Glomerular endothelial cell (primary cell): ENCODE measurements at places on chromosomes 16 and 17.

GRCh38 chr16:10465821-10466220 is 80.0 kb downstream of the ATF7IP2 start:
- no peak for DNase-seq

DNA sequence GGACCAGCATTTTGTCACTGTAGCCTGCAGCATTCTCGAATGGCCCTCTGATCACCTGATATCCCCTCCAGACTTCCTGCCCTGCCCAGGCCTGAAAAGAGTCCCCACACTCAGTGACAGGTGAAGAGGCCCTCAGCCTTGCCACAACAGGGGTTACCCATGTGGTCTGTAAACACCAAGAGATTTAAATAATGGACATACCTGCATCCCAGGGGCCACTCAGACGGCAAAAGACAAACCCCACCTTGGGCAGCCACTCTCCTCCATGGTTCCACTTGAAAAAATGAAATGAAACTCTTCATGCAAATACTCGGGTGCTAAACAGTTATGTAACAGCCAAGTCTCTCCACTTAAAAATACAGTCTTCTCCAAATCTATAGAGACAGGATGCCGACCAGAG is 22.9 kb upstream of the PECAM1 start:
- no peak for DNase-seq

- DNase-seq, result no peak
These were observed 22.1 kb downstream of the CIBAR2 start for GRCh38 chr16:85090181-85090580.

GRCh38 chr16:9647981-9648701 is 534.1 kb downstream of the GRIN2A start:
- no peak for DNase-seq

- DNase-seq, result no peak
These were observed 55.1 kb upstream of the CORO6 start for GRCh38 chr17:29677824-29678223.

DNA sequence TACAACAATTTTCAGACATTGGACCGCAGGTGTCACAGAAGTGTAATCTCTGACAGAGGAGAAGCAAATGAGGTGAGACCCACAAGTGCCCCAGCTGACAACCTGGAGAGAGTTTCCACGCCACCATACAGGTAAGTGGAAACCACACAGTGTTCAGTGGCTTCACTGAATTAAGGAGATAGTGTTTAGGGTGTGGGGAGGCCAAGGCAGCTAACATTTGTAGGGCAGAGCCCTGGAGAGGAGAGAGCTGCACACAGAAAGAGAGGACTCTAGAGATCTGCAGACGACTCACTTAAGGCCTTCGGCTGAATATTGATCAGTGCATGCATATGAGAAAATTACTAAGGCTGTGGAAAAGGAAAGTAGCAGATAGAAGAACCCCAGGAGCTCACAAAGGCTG is 228.9 kb upstream of the TNRC6C start:
- DNase-seq, result no peak

DNA sequence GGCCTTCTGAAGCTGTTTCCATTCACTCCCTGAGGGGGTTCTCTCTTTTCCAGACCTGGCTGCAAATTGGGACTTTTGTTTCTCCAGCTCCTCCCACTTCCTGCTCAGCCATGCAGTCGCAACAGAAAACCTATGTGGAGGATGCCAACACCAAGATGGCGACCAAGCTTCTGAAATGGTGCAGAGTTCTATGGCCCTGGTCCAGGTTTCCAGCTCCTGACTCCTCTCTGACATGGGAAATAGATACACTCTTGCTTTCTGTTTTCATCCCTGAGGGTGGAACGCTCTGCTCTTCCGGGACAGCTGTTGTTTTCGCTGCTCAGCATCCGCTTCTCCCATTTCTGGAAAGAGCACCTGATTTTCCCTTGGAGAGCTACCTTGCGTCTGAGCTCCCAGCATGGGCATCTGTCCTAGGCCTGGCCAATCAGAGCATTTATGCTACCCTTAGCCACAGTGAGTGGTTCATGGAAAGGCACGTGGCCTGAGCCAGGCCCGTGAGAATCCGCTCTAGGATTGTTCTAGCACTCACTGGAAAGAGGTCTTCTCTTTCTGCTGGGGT is 8.1 kb downstream of the GPRC5B start:
- no peak for DNase-seq

DNA sequence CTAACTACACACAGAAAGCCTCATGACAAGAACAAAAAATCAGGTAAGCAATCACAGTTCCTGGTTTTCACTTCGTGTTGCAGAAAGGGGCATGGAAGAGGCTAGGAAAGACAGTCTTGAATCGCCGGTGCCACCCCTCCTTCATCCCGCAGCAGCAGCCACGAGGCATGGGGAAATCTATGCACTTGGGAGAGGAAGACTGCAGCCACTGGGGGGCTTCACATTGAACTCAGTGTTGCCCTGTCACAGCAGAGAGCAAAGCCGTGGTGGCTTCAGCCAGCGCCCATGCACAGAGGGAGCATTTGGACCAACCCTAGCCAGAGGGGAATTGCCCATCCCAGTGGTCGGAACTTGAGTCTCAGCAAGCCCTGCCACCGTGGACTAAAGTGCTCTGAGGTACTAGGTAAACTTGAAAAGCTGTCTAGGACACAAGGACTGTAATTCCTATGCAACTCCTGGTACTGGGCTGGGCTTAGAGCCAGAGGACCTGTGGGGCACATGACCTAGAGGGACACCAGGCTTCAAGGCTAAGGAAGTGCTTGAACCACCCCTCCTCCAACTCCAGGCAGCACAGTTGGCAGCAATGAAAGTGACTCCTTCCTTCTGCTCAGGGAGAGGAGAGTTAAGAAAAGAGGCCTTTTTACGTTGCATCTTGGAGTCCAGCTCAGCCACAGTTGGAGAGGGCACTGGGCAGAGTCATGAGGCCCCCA is 35.2 kb upstream of the ATP2C2 start:
- DNase-seq, result no peak
